Stimulated activated CD8-positive, alpha-beta memory T cell treated with anti-CD3 and anti-CD28 coated beads, Interleukin-4, amount 100 ng/mL, for 1 hour (primary cell): ENCODE measurements at places on chromosomes 4 and X.

- no peak for DNase-seq
Observed at GRCh38 chrX:65689377-65689776, 21.9 kb downstream of the MSN start.

DNA sequence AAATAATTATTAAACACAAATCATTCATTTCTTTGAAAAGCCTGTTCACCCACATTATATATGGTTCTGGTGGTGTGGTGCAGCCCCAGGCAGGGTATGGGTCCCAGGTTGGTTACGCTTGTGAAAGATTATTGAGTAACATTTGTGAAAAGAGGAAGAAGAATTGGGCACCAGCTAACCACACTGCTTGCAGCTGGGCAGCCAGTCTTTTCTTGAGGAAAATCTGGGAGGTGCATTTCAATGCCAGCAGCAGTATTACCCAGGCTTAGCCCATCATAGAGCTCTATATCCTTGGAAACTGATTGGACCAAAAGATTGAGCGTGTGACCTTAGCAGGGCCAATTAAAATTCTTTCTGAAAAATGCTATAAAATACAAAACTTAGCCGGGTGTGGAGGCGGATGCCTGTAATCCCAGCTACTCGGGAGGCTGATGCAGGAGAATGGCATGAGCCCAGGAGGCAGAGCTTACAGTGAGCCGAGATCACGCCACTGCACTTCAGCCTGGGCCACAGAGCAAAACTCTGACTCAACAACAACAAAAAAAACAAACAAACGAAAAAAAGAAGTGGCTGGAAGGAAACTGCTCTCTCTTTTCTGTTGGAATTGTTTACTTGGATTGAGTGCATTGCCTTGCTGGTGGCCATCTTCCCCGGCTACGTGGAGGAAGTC lies 9.7 kb upstream of the PLAC8 start:
- no peak for DNase-seq

GRCh38 chr4:47031751-47032404 lies 511 bp downstream of the GABRB1 start:
- no peak for DNase-seq

GRCh38 chr4:152206646-152207377 lies 329.1 kb downstream of the FBXW7 start:
- no peak for DNase-seq

DNA sequence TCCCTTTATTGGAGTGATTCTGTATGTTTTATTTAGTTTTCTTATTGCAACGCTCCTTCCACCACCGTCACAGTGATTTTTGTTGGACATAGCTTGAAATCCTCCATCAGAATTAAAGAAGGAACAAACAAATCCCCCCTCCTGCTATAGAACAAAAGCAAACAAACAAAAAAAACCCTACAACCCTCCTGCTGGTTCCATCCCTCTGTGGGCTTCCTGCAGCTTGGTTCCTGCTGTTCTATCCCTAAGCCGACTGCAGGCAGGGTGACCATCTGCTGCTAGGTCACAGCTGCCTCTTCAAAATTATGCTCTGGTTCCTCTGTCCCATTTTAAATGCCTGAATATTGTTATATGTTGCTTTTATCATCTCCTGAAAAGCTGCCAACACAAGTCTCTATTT lies 116.8 kb upstream of the AGA start:
- no peak for DNase-seq

DNA sequence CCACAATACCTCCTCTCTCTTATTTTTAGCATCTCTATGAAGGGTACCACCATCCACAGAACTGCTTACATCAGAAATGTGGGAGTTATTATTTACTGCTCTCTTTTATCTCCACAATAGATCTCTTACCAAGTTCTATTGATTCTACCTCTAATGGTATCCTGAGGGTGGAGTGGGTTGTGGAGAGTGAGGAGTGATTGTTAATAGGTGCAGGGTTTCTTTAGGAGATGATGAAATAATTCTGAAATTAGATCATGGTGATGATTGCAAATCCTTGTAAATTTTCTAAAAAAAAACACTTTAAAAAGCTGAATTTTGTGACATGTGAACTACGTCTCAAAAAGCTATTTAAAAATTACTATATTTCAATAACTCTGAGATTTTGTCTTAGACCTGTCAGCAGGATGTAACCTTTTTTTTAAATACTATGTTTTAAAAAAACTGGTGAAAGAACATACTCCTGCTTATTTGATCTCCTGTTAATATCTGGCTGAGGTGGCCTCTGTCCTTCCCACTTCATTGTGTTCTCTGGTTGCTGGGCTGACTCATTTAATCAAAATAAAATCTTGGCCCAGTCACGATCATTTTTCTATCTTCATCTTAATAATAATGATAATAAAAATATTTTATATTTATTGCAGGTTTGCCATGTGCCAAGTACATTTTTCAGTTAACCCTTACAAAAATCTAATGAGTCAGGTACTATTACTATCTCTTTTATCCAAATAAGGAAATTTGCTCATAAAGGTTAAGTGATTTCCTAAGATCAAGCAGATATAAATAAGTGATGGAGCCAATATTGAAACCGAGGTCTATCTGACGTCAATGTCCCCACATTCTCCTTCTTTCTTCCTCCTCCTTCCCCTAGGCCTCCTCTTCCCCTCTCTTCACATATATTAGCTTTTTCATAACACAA lies 73.5 kb downstream of the GLUD2 start:
- DNase-seq: no peak

DNA sequence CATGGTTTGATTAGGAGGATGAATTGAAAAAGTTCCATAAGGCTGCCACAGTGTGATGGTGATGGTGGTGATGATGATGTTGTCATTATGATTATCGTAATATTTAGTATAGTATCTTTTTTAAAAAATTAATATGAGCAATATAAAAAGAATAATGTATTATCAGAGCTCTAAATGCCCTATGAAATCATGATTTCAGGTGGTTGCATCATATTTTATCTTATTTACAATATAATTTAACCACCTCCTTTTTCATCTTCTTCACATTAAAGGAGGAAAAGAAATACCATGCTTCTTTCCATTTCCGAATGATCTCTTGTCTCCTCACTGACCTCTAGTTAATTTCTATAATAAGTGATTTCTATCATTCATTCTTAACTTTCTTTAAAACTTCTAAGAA lies 225.9 kb downstream of the RAPGEF2 start:
- no peak for DNase-seq

DNA sequence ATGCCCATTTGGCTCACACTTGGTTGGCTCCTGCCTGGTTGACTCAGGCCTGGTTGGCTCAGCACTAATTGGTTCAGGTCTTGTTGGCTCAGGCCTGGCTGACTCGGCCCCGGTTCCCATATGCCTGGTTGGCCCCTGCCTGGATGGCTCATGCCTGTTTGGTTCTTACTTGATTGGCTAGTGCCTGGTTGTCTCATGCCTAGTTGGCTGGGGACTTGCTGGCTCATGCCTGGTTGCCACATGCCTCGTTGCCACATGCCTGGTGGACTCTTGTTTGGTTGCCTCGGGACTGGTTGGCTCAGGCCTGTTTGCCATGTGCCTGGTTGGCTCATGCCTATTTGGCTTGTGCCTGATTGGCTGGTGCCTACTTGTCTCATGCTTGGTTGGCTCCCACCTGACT lies 103.7 kb downstream of the APOOL start:
- no peak for DNase-seq

- DNase-seq: no peak
Observed at GRCh38 chrX:14832586-14832985, 40.3 kb downstream of the FANCB start.

DNA sequence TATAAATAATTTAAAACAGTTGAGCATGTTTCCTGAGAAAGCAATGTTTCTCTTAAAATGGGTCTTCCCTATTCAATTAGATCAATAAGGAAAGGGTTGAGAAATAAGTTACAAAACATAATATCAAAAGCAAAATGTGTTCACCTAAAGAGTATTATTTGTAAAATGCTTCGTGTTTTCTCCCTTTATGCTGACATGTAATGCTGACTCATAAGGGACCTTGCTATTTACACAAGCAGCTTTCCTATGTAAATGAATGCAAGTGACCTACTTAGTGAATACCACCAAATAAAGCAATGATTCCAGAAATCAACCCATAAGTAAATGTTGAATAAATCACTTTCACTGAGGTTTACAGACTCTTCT lies 91.5 kb downstream of the ELOVL6 start:
- DNase-seq: no peak

GRCh38 chrX:10554612-10555270 lies 65.6 kb downstream of the MID1 start:
- no peak for DNase-seq

DNA sequence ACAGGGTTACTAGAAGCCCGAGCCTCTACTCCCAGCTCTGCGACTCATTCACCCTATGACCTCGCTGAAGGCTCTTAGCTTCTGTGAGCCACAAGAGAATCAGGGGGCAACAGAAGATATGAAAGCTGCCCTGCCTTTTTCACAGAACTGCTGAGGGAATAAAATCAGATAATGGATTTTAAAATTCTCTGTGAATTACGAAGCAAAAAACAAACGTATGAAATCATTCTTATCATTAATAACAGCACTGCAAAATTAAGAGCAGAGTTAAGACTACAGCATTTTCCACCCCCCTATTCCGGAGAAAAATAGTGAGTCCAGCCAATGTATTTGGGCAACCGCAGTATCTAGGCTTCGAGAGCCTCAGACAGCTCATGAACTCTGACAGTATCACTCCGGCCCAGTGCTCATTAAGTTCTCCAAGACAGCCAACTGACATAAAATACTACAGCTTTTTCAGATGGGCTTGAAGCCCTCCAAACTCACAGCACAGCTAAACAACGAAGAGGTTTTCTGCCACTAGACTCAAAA lies 33.4 kb downstream of the AFAP1 start:
- DNase-seq: no peak

GRCh38 chrX:118315529-118315928 lies 30.4 kb upstream of the WDR44 start:
- no peak for DNase-seq

DNA sequence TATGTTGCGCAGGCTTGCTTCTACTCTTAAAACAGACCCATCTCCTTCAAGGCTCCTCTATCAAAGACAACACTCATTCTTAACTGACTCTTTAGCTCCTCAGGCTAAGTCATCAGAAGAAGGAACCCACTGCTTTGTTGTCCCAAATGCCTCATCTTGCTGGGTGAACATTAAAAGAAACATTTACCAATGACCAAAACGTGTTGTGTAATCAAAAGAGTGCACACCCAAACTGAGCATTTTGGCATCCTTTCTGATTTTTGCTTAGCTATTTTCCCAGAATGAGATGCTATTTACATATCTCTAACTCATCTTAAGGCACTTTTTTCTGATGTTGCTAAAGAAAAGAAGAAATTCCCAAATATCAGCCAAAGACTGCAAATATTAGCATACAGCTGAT lies 131.7 kb upstream of the VCX3A start:
- no peak for DNase-seq

- DNase-seq: no peak
Observed at GRCh38 chr4:89111833-89112563, 665 bp downstream of the TIGD2 start.

DNA sequence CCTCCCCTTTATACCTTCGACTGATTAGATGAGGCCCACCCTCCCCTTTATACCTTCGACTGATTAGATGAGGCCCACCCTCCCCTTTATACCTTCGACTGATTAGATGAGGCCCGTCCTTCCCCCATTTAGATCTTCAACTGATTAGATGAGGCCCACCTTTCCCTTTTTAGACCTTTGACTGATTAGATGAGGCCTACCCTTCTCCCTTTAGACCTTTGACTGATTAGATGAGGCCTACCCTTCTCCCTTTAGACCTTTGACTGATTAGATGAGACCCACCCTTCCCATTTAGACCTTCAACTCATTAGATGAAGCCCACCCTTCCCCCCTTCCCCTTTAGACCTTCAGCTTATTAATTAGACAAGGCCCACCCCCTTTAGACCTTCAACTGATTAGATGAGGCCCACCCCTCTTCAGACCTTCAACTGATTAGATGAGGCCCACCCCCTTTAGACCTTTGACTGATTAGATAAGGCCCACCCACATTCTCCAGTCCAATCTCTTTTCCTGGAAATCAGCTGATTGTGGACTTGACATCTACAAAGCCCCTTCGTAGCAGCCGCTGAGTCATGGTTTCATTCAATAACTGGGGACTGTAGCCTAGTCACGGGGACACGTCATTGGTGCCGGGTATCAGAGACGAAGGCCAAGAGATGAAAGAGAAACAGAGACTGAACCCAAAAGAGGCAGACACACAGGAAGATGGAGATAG lies 28.8 kb upstream of the IL3RA start:
- DNase-seq: no peak

GRCh38 chr4:19386786-19387185 lies 864.9 kb upstream of the SLIT2 start:
- no peak for DNase-seq

GRCh38 chrX:12349201-12349600 lies 210.9 kb downstream of the FRMPD4 start:
- no peak for DNase-seq

DNA sequence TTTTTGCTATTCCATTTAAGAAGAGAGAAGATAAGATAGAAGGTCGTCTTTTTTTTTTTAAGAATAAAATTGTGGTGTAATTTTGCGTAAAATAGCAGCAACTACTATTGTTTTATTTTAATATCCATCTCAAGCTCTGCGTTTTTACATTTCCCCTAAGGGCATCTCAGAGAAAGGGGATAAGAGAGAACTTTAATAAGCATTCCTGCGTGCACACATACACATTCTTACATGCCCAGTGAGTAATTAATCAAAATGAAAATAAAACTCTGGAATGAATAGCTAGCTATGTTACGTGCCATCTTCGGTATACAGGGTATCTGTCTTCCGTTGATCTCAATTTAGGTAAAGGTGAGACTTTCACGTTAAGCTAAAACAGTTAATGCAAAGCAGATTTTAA lies 200.3 kb upstream of the TENM3 start:
- DNase-seq: no peak

- DNase-seq: no peak
Observed at GRCh38 chrX:24248042-24248441, 65.8 kb downstream of the SUPT20HL2 start.

DNA sequence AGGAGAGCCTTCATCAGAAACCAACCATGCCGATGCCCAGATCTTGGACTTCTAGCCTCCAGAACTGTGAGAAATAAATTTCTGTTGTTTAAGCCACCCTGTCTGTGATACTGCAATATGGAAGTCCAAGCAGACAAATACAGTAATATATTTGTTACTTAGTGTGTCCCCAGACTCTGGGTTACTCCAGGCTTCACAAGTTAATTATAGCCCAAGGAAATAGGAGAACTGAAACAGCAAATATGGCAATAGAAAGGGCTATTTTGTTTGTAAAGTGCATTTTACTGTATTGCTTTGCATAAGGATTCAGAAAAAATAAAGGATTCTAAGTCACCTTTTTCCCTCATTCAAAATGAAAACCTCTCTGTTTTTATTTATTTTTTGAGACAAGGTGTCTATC lies 15.7 kb downstream of the TIGD4 start:
- DNase-seq: no peak

- DNase-seq: no peak
Observed at GRCh38 chr4:124610211-124610610, 102.3 kb downstream of the ANKRD50 start.
